ENCODE measurements at places on chromosomes 6 and 20.

DNA sequence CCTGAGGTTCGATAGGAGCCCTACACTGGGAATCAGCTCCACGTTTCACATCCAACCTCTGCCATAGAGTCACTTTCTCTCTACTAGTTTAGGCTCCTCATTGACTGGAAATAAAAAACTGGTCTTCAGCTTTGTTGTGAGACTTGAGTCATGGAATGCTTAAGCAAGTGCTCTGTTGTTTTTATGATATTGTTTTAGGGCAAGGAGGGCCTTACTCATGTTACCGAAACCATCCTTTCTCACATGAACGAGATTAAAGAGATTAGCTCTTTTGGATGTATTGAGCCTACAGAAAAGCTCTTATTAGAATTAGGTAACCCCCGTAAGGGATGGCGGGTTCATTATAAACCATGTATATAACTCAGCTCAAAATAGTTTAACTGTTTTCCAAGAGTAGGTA is 6.9 kb upstream of the MOCS1 start:
- DNase-seq, result no peak

DNA sequence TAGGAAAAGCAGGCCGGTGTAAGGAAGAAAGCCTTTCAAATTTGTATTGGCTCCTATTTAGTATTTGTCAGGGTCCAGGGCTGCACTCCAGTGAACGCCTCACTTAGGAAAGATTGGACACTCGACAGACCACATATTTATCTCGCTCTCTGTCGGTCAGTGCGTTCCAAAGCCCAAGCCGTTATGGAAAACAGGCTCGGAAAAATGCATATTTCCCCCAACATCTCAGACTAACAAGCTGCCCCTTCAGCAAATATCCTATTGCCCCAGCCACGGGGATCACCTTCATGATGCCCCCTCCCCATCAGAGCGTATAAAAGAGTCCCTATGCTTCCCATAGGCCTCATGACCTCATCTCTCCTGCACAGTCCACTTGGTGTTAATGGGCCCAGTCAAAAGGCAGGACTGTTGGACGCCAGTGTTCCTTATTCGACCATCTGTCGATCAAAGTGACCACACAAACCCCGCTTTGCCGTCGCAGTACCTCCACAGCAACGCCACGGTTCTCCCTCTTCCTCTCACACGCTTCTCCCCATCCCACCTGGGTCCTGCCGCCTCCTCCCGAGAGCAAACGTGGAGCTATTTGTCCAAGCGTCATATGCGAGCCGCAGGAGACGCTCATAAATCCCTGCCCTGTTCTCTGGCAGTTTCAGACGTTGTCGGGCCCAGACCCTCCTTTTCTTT is 63.3 kb downstream of the NPEPL1 start:
- DNase-seq, result no peak

GRCh38 chr6:157621406-157621805 is 201.6 kb upstream of the SNX9 start:
- no peak for DNase-seq

DNA sequence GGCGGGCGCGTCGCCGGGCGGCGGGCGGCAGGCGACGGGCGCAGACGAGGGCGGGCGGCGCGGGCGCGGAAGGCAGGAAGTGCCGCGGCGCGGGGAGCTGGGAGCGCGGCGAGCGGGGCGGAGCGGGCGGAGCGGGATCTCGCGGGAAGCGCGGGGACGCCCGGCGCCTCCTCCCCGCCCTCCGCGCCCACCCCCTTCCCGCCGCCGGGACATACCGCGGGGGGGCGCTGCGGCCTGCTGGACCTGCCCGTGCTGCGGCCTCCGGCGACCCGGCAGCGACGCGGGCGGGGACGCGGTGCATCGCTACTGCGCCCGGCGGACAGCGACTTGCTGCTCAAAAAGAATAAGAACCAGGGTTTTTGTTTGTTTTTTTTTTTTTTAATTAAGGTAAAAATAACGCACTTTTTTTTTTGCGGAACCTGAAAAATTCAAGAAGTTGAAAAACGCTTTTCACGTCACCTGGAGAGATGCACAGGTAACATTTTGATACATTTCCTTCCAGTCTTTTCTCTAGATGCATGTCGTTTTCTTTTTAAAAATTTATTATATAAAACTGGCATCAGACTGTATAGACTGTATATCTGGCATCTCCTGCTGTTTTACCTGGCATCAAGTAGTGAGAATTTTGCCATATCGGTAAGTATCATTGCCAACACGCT is at the start of gene CENPB:
Gene CENPB, minus strand, starts transcription at position 76 of the 659 bp plus-strand sequence. CDS start 257 bp downstream, outside the sequence.
- peak; percentile 92 for DNase-seq

GRCh38 chr6:165676435-165677068 is 13.5 kb upstream of the PDE10A start:
- DNase-seq, result no peak

GRCh38 chr6:1758076-1758679 is 148.5 kb downstream of the FOXC1 start:
- no peak for DNase-seq

- DNase-seq, result no peak
Measured at GRCh38 chr6:150894935-150895552, 29.5 kb downstream of the MTHFD1L start.

DNA sequence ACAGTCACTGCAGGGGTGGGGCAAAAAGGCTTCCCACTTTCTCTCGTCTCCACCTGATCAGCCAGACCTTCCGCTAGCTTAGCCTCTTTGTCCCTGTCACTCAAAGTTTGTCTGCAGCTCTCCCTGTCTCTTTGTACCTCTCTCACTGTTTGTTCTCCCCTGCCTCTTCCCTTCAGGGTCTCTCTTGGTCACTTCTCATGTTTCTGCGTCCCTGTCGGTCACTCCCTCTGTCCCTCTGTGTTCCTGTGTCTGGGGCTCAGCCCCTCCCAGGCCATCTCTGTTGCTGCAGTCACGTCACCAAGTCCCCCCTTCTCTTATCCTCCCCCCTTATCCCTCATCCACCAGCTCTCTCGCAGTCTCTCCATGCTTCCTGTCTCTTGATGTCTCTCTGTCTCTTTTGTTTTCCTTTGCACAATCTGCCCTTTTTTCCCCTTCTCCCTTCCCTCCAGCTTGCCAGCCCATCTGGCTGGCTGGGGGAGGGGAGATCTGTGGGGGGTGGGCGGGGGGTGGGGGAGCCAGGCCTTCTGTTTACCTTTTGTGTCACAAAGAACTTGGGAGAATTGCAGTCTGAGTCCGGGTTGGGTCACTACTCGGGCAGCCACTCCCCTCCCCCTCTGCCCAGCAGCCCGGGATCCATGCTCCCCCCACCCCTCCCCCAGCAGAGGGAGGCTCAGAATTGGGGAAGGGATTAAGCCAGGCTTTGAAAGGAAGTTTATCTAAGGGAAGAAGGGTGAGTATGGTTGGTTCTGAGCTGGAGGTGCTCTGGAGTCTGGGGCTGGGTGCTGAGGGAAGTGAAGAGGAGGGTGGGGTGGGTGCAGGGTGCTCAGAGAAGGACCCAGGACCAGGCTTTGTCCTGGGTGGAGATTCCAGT is 32.3 kb downstream of the FOXP4 start:
- no peak for DNase-seq

GRCh38 chr6:122657601-122658000 is 47.4 kb downstream of the PKIB start:
- DNase-seq, result no peak

DNA sequence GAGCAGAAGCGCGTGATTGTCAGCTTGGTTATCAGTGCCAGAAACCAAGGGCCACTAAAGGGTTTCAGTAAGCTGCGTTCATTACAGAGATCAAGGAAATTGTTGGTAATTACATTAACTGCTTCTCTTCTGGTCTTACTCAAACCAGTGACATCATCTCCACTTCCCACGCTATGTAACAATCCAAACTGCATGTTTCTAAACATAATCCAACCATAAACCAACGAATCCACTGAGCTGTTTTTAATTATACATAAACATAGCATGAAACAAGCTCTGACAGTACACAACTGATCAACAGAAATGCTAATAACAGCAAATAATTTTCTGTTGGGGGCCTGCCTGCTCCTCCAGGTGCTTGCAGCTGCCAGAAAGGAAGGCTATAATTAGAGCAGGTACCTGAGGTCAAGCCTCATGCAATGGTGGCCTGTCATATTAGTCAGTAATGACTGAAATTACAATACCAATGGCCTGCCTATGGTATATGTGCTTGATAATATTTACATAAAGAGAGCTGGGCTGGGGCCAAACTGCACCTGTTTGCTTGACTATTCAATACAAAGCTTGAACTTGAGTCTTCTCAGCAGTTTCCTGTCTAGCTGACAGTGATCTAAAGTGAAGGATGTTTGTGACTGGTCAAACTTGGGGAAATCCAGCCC is 40.1 kb downstream of the ILRUN start:
- DNase-seq, result no peak

- DNase-seq, result no peak
Measured at GRCh38 chr6:148577687-148578488, 168.9 kb upstream of the UST start.

DNA sequence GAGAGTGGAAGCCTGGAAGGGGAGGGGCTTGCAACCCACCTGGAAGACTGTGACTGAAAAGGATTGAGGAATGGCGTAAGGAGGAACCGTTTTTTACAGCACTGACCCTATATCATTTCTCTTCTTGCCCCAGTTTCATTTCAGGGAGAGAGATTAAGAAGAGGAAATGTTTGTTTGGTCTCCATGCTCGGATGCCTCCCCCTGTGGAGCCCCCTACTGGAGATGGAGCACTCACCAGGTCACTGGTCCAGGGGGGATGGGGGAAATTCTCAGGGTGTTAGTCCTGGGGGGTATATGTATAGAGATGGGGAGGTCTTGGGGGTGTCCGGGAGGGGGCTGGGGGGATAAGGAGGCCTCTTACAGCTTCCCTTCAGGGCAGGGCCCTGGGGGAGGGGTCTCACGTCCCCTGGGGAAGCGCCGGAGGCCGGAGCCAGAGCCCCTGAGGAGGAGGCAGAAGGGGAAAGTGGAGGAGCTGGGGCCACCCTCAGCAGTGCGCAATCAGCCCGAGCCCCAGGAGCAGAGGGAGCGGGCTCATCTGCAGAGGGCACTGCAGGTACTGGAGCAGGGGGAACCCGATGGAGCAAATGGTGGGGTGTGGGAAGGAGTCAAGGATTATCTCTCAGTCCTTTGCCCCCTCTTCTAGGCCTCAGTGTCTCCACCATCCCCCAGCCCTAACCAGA is 3.2 kb downstream of the CUTA start:
- DNase-seq, result no peak

- DNase-seq, result no peak
Measured at GRCh38 chr6:37607944-37608343, 89.7 kb downstream of the MDGA1 start.

GRCh38 chr20:31933698-31934097 is 18.1 kb downstream of the PDRG1 start:
- no peak for DNase-seq

- no peak for DNase-seq
Measured at GRCh38 chr6:2099870-2100269, 145.5 kb downstream of the GMDS start.

DNA sequence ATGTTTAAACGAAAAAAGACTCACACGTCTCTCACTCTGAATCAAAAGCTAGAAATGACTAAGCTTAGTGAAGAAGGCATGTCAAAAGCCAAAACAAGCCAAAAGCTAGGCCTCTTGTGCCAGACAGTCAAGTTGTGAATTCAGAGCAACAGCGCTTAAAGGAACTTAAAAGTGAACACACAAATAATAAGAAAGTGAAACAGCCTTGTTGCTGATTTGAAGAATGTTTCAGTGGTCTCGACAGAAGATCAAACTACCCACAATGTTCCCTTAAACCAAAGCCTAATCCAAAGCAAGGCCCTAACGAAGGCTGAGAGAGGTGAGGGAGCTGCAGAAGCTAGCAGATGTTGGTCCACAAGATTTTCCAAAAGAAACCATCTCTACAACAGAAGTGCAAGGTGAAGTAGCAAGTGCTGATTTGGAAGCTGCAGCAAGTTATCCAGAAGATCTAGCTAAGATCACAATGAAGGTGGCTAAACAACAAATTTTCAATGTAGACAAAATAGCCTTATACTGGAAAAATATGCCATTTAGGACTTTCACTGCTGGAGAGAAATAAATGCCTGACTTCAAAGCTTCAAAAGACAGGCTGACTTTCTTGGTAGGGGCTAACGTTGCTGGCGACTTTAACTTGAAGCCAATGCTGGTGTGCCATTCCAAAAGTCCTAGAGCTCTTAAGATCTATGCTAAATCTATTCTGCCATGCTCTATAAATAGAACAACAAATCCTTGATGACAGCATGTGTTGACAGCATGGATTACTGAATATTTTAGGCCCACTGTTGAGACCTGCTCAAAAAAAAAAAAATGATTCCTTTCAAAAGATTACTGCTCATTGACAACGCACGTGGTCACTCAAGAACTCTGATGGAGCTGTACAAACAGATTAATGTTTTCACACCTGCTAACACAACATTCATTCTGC is 40.3 kb downstream of the SEC63 start:
- no peak for DNase-seq

- no peak for DNase-seq
Measured at GRCh38 chr6:122059918-122060317, 339.5 kb upstream of the HSF2 start.

DNA sequence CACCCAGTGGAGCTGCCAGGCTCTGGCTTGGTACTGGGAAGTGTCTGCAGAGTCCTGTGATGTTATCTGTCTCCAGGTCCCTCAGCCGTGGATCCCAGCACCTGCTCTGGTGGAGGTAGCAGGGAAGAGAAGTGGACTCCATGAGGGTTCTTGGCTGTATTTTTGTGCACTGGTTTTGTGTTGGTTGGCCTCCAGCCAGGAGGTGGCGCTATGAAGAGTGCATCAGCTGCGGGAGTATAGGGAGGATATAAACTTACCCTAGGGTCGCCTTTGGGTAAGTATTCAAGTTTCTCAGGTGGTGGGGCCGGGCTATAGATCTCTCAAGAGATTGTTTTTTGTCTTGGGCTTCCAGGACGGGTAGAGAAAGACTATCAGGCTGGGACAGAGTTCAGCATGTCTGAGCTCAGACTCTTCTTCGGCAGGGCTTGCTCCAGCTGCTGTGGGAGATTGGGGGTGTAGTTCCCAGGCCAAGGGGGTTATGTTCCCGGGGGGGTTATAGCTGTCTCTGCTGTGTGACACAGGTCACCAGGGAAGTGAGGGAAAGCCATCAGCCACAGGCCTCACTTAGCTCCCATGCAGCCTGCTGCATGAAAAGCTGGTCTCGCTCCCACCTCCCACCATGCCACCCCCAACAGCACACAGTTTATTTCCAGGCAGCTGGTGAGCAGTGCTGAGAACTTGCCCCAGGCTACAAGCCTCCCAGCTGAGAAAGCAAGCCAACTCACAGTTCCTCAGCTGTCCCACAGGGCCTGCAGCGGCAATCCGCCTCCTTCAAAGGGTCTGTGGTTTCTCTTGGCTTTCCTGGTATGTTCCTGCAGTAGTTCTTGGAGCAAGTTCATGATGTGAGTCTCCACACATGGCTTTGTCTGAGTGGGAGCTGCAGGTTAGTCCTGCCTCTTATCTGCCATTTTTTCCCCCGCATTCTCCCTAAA is 115.7 kb downstream of the AIG1 start:
- DNase-seq, result no peak

DNA sequence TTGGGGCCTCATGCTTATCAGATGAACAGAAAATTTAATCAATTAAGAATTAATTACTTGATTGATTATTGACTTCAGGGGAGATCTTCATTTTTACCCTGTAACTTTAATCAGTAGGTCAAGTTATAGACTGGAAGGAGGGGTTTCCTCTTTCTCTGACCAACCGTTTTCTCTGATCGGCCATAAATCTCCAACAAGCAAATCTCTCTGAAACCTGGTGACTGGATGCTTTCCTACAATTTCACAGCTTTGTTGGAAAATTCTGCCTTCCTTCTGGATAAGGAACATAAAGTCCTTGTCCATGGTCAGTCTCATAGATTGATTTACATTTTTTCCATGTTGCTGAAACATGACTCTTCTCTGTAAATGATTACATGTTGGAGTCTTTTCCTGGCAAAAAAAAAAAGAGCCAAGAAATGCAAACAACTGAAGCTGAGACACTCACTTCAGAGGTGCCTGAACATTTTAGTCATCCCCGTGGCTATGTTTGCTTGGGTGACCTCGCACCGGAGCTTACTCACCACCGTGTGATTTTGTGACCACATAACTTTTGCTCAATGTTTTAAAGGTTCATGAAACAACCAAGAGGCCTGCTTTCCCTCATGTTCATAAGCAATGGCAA is 31.0 kb downstream of the IRF4 start:
- DNase-seq, result no peak

Measured in stimulated activated CD4-positive, alpha-beta T cell treated with anti-CD3 and anti-CD28 coated beads, Interleukin-15, amount 100 ng/mL, for 1 hour (primary cell).